ENCODE measurements at places on chromosomes 5 and 9.

GRCh38 chr5:36237751-36238150 is 4.0 kb downstream of the NADK2 start:
- no peak for DNase-seq

GRCh38 chr9:133584559-133585476 is 24.4 kb downstream of the FAM163B start:
- DNase-seq = no peak

- DNase-seq = no peak
Measured at GRCh38 chr5:93635991-93636390, 53.0 kb downstream of the NR2F1 start.

DNA sequence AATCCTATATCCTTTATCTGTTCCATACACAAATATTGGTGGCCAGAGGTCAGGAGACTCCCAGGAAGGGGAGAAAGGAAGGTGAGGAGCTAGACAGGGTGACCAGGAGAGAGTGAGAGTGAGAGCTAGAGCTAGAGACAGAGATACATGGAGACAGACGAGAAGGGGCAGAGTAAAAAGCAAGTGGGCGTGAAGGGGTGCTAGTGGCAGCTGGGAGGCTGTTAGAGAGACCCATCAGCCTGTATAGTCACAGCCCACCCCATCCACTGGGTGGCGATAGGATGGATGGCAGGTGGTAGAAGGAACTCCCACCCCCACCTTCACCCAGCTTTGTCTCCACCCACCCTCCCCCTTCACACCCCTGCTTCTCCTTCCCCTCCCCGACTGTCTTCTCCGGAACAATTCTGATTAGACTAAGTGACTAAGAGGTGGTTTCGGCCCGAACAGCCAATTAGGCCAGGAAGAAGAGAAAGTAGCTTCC is 32.8 kb downstream of the PCDH1 start:
- DNase-seq = no peak

DNA sequence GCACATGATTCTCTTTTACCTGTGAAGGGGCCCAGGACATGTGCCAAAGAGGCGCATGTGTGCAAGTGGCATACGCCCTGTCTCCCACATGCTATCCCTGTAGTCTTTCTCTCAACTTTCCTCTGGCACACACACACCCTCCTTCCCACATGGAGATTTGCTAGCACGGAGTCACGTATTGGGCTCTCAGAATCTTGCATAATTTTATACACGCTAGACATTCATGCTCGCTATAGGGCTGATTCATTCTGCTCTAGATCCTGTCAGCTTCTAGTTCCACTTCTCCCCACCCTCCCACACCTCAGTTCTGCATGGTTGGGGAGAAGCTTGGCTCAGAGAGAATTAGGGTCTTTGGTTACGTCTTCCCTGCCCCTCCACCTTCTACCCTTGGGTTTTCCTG is 72.8 kb downstream of the CD180 start:
- no peak for DNase-seq

DNA sequence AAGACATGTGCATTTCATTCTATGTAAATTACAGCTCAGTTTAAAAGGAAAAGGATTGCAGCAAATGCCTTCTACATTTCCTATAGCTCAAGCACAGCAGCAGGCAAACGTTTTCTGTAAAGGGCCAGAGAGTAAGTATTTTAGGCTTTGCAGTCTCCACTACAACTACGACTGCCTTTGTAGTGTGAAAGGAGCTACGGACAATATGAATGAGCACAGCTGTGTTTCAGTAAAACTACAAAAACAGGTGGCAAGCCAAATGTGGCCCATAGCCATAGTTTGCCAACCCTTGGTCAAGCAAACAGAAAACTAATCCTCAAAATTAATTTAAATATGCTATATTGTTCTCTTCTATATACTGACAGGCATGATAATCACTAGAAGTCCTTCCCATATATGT is 7.2 kb downstream of the PTBP3 start:
- DNase-seq = no peak

- no peak for DNase-seq
Measured at GRCh38 chr9:133710661-133711427, 27.3 kb downstream of the SARDH start.

GRCh38 chr5:139651853-139652787 is 4.0 kb downstream of the CXXC5 start:
- DNase-seq = peak; percentile 84

GRCh38 chr5:168988699-168989098 is 312.2 kb downstream of the SLIT3 start:
- no peak for DNase-seq

GRCh38 chr5:142894749-142895148 is 124.6 kb downstream of the ARHGAP26 start:
- peak; percentile 90 for DNase-seq

- DNase-seq = no peak
Measured at GRCh38 chr5:65906256-65906655, 20.1 kb upstream of the ERBIN start.

DNA sequence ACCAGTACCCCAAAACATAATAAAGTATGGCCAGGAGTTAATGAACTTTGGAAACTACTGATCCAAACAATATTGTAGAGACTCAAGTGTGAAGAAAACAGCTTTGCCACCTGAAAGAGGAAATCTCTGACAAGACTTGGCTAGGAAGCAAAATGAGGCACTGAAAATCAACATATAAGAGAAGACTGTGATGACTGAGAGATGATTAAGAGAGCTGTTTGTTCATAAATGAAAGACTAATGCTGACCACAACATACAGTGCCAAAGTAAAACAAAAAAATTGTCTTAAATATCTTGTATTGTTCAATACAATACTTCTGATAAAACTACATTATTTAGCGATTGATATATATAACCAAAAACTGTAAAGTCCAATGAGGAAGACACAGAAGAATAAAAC is 7.2 kb downstream of the RC3H2 start:
- peak; percentile 9 for DNase-seq

- no peak for DNase-seq
Measured at GRCh38 chr5:115424030-115424429, 120.5 kb downstream of the FEM1C start.

DNA sequence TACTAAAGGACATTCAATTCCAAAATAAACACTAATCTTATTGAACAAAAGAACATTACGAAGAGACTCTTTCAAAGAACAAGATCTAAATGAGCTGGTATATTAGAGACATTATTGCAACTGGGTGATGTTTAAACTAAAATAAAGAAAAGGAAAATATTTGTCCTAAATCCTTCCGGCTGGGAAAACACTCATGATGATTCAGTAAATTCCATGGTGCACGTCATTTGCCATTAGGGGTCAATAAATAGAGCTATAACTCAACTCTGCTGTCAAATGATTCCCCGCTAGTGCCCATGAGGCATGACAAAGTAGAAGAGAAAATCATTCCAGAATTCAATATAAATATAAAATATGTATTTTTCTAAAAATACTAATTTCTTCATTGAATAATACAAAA is 565.5 kb upstream of the TUSC1 start:
- peak; percentile 61 for DNase-seq

DNA sequence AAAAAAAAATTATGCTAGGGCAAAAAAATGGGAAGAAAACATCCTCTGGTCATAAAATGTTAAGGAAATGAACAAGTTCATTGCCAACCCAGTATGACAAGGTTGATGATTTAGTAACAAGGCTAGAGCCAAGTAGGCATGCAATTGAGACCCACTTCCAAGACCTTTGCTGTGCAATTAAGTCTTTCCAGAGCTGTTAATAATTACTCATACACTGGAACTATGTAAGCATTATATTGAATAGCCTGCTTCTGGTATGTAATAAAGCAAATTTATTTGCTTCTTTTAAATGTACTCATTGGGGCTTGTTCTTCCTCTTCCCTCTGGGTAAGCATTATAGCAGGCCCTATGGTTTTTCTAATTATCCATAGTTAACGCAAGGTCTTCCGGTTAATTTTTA is 32.5 kb upstream of the SNAPC3 start:
- DNase-seq = no peak

- DNase-seq = no peak
Measured at GRCh38 chr9:785997-786396, 55.5 kb upstream of the DMRT1 start.

DNA sequence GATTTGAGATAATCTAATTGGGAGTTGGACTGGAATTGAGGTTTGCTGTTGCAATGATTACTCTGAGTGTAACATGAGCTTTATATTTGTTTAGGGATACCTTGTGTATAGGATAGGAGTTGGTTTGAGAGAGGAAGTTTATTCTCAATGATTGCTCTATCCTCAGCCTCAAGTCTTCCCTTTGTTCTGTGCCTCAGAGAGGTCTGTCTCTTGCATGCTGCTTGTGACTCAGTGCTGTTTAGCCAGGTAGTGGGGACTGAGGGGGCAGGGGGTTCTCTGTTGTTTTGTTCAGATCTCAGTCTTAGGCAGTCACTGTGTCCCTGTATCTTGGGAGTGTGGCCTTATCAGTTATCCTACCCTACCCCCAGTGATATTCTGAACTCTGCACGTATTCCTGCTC is 192.1 kb downstream of the SPATA31D1 start:
- no peak for DNase-seq

DNA sequence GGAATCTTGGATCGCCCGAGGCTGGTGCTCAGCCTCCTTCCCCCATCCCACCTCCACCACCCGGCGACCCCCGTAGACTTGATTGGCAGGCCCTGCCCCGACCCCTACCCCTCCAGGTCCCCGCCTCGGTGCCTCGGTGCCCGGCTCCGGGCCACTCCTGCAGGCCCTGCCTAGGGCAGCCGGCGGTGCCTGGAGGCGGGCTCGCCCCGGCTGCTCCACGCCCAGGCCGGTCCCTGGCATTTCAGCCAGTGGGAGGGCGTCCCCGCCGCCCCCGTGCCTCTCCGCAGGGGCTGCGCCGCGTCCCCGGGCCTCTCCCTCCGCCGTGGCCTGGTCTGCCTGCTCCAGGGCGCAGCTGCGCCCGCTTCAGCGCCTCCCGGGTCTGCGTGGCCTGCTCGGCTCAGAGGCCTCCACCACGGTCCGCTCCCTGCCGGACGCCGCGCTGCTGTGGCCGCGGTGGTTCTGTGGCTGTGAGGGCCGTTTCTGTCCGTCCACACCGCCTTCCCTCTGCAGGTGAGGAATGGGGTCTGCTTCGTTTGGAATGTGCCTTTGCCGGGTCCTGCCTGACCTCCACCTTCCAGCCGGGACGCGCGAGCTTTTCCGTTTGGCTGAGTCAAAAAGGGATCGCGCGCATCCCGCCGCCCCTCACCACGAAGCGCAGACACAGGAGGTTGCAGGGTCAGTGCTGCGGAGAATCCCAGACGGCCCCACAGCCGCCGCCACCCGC is 48.3 kb upstream of the IRX4 start:
- no peak for DNase-seq

DNA sequence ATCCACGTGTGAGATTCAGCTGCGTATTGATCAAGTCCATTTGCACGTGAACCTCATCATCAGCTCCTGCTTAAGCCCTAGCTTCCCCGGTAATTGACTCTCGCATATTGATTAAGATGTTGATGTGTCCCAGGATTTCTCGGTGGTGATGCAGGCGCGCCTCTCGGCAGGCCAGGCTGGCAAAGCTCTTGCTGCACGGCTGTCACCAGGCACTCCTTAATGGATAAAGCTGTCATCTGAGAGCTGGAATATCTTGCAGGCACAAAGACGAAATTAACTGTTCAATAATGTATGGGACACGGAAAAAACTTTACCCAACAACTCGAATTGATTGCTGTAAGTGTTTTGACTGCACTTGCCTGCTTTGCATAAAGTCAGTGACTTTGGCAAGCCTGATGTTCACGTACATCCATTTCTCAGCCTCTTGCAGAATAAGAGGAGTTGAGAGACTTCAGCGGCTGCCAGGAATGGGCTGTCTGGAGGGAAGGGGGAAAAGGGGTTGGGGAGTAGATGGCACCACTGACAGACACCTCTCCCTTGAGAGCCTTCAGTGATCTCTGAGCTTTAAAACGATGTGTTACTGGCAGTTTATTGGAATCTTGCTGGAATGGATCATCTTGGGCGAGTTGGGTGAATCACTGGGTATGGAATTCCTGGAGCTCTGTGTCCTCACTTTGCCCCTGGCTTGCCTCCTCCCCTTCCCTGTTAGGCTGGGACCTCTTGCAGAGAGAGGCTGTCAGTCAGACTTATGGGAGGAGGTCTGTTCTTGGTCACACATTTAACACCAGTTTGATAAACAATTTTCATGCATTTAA is 650.3 kb downstream of the CCDC171 start:
- DNase-seq = peak; percentile 90

GRCh38 chr5:149447373-149448367 is 68.6 kb upstream of the IL17B start:
- no peak for DNase-seq

DNA sequence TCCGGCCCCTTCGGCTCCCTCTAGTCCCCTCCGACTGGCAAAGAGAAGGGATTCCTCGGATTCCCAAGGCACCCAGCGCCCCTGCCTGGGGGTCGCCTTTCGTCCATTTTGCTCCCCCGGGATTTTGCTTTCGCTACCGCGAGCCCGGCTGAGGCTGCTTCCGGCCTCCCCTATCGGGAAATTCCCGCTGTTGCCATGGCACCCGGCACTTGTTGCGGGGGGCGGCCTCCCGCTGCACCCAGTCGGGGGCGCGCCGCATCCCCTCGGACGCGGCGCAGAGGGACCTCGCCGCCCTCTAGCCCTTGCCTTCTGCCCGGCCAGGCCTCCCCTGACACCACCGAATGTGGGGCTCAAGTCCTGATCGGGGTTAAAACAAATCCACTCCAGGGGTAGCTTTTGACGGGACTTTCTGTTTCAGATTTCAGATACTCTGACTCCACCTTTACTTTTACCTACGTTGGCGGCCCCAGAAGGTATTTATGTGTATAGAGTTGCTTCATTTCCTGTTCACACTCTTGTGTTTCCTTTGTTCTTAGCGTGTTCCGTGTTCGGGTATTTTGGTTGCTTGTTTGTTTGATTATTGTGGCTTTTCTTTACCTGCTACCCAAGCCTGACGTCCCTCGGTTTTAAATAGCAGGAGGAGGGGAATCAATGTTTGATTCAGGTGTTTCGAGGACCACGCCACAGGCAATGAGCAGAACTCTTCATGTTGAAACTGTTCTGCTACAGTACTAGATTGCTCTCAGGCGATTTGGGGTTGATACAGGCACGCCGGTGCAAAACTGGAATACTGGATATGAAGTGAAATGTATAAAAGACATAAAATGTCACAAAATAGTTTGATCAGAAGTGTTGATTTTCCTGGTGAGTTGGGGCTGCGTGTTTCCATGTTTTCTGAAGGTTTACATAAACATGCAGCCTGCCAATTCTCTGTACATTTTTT is 1.5 kb downstream of the PARP8 start:
- DNase-seq = peak; percentile 28

DNA sequence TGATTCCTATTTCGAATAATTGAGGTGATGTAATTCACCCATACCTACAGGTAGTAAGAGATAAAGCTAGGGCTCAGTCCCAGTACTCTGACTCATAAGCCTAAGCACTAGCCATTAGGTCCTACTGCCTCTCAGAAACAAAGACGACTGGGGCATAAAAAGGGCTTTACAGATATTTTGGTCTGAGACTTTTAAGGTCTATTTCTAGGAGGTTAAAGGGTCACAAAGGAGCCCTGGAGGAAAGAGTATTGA is 69.8 kb downstream of the SGCD start:
- DNase-seq = no peak

GRCh38 chr5:158414780-158415179 is 555.8 kb upstream of the CLINT1 start:
- DNase-seq = peak; percentile 84

GRCh38 chr9:126704157-126704891 is 90.6 kb downstream of the LMX1B start:
- DNase-seq = peak; percentile 16

All from AG10803 (cell line).